ENCODE measurements at places on chromosomes 7 and 10. TPM values are rescaled to one million over a fixed set of nuclear protein-coding genes. Genes with fewer than 3 reads are reported as not detected.
A peak's percentile ranks its signal among the peaks of the same experiment; 100 is the strongest.

PLCE1 gene
- total RNA-seq = 4.4 TPM

DNA sequence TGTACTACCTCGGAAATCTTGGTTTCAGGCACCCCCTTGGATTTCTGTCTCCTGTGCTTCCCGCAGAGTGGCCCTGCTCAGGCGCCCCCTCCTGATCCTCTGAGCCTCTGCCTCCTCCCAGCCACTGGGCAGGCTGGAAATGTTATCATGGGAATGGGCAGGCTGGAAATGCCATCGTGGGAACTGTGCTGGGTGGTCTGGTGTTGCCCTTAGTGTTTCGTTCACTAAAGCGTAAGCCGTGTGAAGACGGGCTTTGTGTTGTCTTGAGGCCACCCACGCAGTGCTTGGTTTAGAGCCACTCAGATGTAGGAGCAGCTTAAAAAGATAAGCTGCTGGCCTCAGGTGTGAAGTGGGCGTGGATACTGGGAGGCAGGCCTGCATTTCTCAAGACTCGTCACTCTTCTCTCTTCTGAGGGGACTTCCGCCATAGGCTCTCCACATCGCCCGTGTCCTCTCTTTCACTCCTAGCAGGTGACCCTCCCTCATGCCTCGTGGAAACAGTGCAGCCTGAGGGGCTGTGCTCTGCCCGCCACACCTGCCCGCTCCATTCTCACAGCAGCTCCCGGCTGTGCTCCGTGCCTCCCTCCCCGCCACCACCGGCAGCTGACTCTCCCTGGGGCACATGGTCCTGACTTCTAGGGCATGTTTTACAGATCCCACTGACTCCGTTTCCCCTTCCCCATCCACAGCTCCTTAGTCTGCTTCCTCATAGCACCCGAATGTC is 28.5 kb downstream of the PPP2R2D start:
- DNase-seq = no peak

- no peak for DNase-seq
Observed at GRCh38 chr7:30751696-30752273, at the start of gene INMT. Gene INMT (plus strand): TSS chr7:30752135. CDS start chr7:30752151, 16 bp downstream.

- no peak for DNase-seq
Observed at GRCh38 chr7:123811056-123811455, 33.9 kb upstream of the HYAL4 start.

GRCh38 chr7:5758286-5758685 is 23.2 kb downstream of the RNF216 start:
- DNase-seq = no peak

GRCh38 chr10:118491055-118491454 is 104.4 kb downstream of the PRLHR start:
- no peak for DNase-seq

- no peak for DNase-seq
Observed at GRCh38 chr10:67925449-67926005, 41.1 kb downstream of the SIRT1 start.

GRCh38 chr10:6567884-6568283 is 12.2 kb downstream of the PRKCQ start:
- DNase-seq = peak; percentile 55

DNA sequence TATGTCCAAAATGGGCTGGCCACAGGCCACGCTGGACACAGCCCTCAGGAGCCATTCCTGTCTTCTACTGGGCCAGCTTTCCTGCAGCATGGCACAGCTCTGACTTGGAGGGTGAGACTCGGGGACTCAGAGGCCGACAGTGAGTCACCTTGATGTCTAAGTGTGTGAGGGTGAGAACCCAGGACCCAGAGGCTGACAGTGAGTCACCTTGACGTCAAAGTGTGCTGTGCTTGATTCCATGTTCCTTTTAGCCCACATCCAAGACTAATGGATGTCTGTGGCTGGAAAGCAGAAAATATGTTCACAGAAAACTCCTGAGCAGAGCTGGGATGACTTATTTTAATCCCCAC is 6.0 kb upstream of the FAM170B start:
- peak; percentile 83 for DNase-seq

Data from renal cortical epithelial cell (primary cell).